ENCODE measurements at places on chromosomes 7 and 10. TPM values are rescaled to one million over a fixed set of nuclear protein-coding genes. Genes with fewer than 3 reads are reported as not detected.

- no peaks in the 10 kb centered on the region for H3K4me1 ChIP-seq
- DNase-seq, result no peak
- no peaks in the 10 kb centered on the region for H3K27me3 ChIP-seq
- H3K4me3 ChIP-seq, result no peak overlapping the region
- H3K27ac ChIP-seq, result no peak overlapping the region
- H3K36me3 ChIP-seq, result no peaks in the 10 kb centered on the region
These were observed 1073.6 kb downstream of the XPNPEP1 start for GRCh38 chr10:108849688-108850087.

Gene ERVW-1
- 7.5 TPM for total RNA-seq

DNA sequence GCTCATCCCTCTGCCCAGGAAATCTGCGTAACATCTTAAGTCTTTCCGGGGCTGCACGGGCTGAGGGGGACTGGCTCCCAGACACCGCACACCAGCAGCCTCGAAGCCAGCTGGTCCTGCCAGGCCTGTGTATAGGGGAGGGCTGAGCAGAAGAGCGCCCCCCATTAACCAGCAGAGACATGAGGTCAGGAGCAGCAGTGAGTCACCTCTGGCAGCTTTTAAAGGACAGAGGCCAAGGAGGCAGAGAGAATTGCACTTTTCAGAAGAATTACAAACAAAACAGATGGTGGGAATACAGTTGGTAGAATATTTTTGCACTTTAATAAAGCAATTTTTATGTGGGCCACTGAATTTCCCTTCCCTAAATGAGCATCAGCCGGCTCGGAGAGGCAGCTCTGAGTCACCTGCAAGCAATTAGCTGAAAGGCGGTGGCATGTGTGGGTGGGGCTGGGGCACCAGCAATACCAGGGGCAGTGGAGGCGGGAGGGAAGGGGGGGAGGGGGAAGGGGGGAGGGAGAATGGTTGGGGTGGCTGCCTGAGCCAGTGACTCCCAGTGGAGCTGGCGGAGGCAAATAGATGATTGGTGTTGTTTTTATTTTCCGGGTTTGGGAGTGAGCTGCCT, 39.1 kb downstream of the GOLGA7B start:
- no peak overlapping the region for H3K4me3 ChIP-seq
- no peaks in the 10 kb centered on the region for H3K4me1 ChIP-seq
- no peak for DNase-seq
- no peaks in the 10 kb centered on the region for H3K27me3 ChIP-seq
- no peaks in the 10 kb centered on the region for H3K36me3 ChIP-seq

DNA sequence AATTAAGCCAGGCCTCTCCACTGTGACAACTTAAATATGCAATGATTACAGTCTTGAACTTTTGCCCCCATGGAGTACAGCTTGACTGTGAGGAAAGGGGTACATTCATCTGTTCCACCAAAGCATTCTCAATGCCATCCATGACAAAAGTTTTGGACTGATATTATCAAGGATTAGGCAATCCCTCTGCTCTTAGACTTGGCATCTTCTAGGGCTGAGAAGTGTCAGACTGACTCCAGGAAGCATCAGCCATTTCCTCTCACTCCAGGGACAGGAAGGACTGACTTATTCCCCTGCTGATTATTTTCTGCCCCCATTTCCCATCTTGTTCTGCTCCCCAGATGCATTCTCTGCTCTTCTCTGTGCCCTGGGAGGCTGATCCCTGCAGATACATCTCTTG, 69.7 kb downstream of the ZNF365 start:
- H3K27me3 ChIP-seq, result no peaks in the 10 kb centered on the region
- no peaks in the 10 kb centered on the region for H3K36me3 ChIP-seq
- DNase-seq, result no peak
- no peak overlapping the region for H3K4me3 ChIP-seq
- no peaks in the 10 kb centered on the region for H3K4me1 ChIP-seq

DNA sequence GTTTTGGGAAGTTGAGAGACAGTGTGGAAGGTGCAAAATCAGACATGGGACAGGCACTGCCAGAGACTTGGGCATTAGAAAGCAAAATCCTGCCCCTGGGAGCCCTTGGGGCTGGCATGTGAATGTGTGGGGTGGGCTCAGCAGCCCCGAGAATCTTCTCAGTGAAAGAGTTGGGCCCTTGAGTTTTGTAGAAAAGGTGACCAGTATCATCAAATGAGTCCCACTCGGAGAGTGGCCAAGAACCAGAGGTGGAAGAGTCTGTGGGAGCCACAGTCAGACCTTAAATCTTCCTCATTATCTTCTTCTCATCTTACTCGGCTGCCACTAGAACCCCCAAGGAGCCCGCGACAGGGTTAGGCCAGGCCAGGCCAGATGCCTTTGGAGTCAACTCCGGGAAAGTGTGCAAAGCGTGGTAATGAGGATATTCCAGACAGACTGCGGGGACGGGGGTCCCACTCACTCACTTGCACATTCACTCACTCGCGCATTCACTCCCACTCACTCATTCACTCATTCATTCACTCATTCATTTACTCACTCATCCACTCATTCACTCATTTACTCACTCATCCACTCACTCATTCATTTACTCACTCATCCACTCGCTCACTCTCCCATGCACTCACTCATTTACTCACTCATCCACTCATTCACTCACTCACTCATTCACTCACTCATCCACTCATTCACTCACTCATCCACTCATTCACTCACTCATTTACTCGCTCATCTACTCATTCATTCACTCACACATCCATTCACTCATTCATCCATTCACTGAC, 74.9 kb downstream of the CARD11 start:
- H3K4me3 ChIP-seq, result no peak overlapping the region
- no peak overlapping the region for H3K27ac ChIP-seq
- no peaks in the 10 kb centered on the region for H3K27me3 ChIP-seq
- no peaks in the 10 kb centered on the region for H3K4me1 ChIP-seq
- H3K36me3 ChIP-seq, result no peaks in the 10 kb centered on the region

- H3K27ac ChIP-seq, result no peak overlapping the region
- no peak overlapping the region for H3K4me3 ChIP-seq
- H3K36me3 ChIP-seq, result no peaks in the 10 kb centered on the region
- H3K27me3 ChIP-seq, result no peaks in the 10 kb centered on the region
- no peak for DNase-seq
These were observed 151.5 kb downstream of the CUX1 start for GRCh38 chr7:101968720-101969466.

DNA sequence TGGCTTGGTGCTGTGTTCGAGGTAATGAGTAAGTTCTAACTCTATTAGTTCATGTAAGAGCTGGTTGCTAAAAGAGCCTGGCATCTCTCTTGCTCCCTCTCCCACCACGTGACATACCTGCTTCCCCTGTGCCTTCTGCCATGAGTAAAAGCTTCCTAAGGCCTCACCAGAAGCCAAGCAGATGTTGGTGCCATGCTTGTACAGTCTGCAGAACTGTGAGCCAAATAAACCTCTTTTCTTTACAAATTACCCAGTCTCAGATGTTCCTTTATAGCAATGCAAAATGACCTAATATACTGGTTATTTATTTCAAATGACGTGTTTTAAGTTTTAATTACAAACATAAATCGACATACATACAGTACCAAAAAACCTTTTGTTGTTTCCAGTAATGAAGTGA, 101.7 kb upstream of the DNAJC1 start:
- H3K4me1 ChIP-seq, result no peaks in the 10 kb centered on the region
- DNase-seq, result no peak
- H3K27ac ChIP-seq, result no peak overlapping the region
- H3K4me3 ChIP-seq, result no peak overlapping the region

Data from testis (tissue), 5 donors.